ENCODE measurements at places on chromosomes 5 and 9.

DNA sequence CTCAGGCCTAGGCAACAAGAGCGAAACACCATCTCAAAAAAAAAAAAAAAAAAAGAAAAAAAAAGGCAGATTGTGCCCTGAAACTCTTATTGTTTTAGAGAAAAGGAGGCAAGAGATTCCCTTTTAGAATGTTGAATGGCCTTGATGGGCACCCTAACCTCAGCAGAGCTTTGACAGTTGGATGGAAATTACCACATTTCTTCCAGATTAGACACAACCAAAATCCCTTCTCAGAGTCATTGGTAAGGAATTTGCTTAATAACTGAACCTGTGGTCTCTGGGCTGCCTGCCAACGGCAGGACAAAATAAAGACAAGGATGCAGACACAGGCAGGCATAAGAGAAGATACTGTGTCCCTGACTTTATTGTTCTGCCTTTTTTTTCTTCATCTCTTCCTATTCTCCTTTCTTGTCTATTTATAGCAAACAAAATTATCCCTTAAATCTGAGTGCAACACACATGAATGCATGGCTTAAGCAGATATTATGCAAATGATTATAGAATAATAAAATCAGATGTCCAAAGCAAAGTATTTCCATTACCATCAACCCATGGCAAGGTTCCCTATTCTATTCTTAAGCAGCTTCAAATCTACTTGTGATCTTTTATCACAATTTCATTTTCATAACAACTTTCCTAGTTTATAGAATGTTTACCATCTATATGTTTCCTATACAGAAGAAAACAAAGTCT, 37.3 kb upstream of the TRIO start:
- DNase-seq, result no peak

- no peak for DNase-seq
These were observed 187.0 kb downstream of the CARTPT start for GRCh38 chr5:71905834-71906711.

DNA sequence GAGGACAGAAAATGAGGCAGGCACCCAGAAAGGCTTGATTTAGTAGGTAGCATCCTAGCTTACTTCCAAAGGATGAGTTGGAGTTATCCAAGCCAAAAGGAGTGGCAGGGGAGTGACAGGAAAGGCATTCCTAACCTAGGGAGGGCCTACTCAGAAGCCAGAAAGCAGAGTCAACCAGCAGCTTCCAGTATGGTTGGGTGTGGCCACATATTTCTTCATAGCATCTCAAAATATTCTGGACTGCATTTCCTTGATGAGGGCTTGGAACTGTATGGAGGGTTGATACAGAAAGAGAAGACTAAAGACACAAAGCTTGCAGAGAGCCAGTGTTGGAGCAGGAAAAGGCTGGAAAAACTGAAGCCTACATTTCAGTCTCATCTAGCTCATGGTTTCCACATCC, 656.8 kb upstream of the DMAC1 start:
- DNase-seq, result no peak

DNA sequence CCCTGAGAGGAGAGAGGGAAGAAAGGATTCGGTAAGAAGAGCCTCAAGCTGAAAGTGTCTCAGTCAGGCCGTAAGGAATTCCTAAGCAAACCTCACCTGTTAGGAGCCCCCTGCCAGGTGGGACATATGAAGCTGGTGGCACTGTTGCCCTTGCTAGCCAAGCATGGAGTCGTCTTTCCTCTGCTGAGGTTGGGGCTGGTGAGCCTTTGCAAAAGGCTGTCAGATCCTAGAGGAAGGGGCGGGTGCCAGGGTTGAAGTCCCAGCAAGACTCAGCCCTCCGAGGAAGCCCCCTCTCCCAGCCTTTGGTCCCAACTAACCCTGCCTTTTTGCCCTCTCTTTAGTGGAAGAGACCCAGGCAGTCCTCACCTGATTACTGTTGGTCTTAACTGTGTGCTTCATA, 5.5 kb upstream of the SMIM32 start:
- no peak for DNase-seq

- DNase-seq, result no peak
These were observed 432.5 kb downstream of the LRRC70 start for GRCh38 chr5:63011158-63011557.

DNA sequence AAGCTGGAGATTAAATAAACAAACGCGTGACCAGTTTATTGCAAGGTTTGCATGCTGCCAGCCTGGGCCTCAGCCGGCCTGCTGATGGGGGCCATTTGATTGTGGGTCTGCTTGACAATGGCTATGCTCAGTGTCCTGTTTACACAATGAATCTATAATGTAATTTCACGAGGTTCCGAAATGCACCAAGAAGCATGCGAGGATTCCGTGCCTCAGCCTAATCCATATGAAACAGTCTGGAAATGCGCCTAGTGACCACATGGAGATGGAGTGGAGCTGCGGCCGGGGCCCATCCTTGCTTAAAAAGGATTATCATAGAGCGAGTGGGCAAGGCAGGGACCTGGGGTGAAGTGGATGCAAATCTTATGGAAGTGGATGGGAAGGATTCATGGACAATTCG, 382.4 kb downstream of the CDK5RAP2 start:
- no peak for DNase-seq

- no peak for DNase-seq
These were observed 3.7 kb upstream of the DNAJC25 start for GRCh38 chr9:111627260-111627963.

- peak; percentile 44 for DNase-seq
These were observed 20.7 kb downstream of the GOLGA2 start for GRCh38 chr9:128254855-128255759.

- DNase-seq, result no peak
These were observed 53.1 kb downstream of the GABRA1 start for GRCh38 chr5:161900981-161901380.

- no peak for DNase-seq
These were observed 136.1 kb upstream of the RUSC2 start for GRCh38 chr9:35353731-35354365.

DNA sequence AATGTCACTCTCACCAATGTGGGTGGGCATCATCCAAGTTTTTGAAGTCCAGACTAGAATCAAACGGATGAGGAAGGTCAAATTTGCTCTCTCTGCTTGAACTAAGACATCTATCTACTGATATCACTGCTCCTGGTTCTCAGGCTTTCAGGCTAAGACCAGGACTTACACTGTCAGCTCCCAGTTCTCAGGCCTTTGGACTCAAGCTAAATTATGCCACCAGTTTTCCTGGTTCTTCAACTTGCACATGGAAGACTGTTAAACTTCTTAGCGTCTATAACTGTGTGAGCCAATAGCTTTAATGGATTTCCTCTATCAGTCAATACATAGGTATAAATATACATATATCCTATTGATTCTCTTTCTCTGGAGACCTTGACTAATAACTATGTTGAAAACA, 35.3 kb downstream of the LYRM7 start:
- DNase-seq, result no peak

- DNase-seq, result no peak
These were observed 265.5 kb upstream of the PAPPA start for GRCh38 chr9:115888131-115888530.

GRCh38 chr5:106189121-106189809, 1481.5 kb downstream of the EFNA5 start:
- DNase-seq, result no peak

DNA sequence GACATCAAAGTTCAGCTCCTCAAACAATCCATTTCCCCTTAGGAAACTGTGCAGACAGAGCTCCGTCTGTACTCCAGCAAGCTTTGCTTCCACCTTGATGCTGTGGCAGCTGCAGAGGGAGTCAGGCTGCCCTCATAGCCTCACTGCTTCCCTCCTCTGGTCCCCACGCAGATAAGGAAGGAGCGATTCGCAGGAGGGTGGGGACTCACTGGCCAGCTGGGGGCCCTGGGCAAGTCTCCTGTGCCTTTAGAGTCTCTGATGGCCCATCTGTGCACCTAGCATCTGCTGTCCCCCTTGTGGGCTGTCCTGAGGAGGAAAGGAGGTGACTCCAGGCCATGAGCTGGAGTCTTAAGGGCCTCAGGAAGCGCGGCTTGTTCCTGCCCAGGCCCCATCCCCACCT, 121.5 kb downstream of the ENTREP1 start:
- no peak for DNase-seq

DNA sequence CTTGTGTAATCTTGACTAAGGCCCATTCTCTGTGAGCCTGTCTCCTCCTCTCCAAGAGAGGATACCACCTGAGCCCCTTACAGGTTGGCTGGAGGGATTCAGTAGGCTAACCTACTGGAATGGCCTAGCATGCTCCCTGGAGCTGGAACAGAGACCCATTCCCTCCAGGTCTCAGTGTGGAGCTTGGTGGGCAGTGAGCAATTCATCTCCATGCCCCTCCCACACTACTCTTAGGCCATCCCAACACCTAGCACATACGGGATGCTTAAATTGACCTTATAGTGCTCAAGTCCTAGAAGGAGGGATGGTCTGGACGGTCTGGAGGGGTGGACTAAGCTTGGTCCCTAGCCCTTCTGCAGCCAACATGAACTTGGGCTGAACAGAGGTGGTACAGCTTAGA, 75.6 kb downstream of the CRB2 start:
- DNase-seq, result no peak

- DNase-seq, result no peak
These were observed 52.6 kb downstream of the AQP7 start for GRCh38 chr9:33349743-33350142.

- no peak for DNase-seq
These were observed 170.4 kb downstream of the TTC39B start for GRCh38 chr9:15136646-15137045.

- no peak for DNase-seq
These were observed 264.6 kb downstream of the SEC61B start for GRCh38 chr9:99486684-99487083.

- no peak for DNase-seq
These were observed 19.3 kb upstream of the LOX start for GRCh38 chr5:122097391-122097790.

GRCh38 chr9:131837316-131837715, 97.4 kb upstream of the RAPGEF1 start:
- no peak for DNase-seq

DNA sequence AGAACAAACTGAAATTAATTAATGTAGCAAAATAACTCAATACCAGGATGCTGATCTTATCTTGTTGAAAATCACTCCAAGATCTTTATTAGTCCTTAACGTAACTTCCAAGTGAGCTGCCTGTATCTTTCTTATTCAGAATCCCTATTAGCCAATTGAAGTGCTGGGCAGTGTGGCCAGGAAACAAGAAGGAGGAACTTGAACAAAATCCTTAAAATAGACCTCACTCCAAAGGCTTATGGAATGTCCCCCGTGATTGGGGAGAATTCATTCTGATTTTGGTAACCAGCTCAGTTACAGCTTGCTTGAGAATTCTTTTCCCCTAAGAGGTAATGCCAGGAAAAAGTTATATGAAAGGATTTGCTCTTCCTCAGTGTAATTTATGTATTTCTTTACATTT, 171.0 kb downstream of the DEPDC1B start:
- no peak for DNase-seq

DNA sequence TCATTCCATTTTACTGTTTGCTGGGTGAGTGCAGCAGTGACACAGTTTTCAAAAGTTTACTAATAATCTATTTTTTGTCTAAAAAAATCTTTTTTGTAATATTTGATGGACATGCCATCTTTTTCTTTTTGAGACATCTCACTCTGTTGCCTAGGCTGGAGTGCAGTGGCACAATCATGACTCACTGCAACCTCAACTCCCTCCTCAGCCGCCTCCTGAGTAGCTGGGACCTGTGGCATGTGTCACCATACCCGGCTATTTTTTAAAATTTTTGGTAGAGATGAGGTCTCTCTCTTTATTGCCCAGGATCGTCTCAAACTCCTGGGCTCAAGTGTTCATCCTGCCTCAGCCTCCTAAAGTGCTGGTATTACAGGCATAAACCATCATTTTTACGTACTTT, 86.0 kb downstream of the KDM4C start:
- DNase-seq, result no peak

DNA sequence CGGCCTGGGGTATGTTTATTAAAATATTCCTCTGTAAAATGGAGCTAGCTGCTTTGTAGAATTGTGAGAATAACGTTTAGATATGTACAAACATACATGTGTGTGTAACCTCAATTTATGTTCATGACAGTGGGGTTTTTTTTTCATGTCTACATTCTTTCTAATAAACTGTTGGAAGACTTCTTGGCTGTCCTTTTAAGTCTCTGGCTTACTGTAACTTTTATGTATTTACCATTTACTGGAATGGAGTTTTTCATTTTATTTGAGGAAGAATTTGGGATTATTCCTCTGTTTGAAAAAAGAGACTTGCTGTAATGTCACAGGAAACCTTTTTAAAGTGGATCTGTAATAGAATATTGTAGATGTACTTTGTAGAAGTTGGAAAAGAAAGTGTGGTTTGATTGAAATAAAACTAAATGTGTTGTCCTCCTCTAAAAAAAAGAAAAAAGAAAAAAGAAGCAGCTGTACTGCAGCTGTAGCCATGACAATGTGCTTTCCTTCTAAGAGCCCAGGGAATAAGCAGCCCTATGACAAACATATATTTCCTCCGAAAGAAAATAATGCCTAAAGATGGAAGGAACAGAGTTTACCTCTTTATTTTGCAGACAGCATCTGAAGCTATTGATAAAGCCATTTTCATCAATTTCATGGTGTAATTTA, 71.2 kb upstream of the FREM1 start:
- DNase-seq, result no peak

DNA sequence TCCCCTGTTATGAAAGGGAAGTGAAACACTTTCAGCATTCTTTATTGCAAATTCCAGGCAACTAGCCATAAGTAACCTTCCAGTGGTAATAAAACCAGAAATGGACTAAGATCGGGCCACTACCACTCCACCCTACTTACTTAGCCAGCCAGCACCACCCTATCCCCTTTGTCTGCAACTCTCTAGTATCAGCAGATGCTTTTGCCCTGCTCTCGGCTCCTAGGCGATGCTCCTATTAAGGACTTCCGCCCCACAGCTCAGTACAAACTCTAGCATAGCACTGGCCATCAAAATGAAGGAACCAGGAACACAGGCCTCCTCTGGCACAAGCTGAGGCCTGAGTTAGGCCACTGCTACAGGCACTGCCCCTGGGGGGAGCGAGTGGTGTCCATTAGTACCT, 81.2 kb downstream of the GLDC start:
- no peak for DNase-seq

GRCh38 chr9:125586172-125586511, 120.9 kb downstream of the MAPKAP1 start:
- DNase-seq, result no peak

GRCh38 chr5:69335341-69335935, 2.8 kb upstream of the CCDC125 start:
- DNase-seq, result no peak

DNA sequence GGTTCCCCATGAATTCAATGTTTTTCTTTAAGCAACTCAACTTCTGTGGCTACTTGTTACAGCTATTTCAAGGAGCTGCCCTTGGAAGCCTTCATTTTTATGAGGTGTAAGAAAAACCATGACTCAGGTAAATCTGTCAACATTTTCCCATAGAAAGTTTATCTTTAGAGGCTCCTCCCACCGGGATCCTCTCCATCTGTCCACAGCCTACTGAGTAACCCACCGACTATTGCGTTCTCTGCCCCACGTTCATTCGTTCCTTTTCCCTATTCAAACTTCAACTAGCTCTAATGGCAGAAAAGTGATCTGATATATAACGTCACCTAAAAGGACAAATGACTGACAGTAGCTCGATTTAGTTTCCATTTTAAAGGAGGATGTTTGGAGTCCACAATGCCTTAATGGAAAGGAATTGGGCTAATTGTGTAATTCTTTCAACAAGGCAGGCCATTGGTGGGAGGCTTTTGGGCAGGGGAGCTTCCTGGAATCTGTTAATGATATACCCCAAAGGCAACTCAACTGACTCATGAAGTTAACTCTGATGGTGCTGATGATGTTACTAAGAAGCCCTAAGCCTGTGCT, 29.3 kb upstream of the NR3C1 start:
- no peak for DNase-seq
